Retina (tissue), 1 donor: ENCODE measurements at places on chromosomes 3 and 15.

GRCh38 chr3:32703491-32703972 lies 18.5 kb downstream of the CNOT10 start:
- DNase-seq, result no peak

DNA sequence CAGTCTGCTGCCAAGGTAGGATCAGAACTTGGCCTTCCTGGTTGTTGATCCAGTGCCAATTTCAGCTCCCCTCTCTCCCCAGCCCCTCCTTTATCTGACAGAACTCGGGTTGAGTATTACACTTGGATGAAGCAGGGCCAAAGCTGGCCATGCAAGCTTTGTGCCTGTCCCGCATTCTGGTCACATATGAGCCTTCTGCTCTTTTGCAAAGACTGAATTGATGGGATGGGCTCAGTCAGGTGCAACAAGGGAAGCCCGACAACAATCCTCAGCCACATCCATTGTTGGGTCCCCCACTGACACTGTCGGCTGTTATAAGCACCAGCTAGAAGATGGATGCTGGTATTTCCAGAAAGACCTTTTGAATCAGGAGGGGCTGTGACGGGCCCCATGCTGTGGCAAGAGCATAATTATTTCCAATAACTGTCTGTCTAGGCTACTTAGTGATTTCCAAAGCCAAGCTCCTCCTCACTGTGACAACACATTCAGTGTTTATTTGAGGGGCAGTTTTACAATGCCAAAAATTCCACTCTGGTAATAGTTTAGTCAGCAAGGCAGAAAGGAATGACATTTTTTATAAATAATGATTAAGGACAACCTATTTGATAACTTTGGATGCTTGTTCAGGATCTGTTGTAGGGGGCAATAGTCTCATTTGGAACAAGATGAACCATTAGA lies 146.8 kb upstream of the FRMD4B start:
- peak; percentile 77 for DNase-seq

GRCh38 chr3:42118762-42119361 lies 27.7 kb downstream of the TRAK1 start:
- peak; percentile 71 for DNase-seq

GRCh38 chr3:68088216-68088615 lies 433.8 kb upstream of the SUCLG2 start:
- DNase-seq, result no peak

DNA sequence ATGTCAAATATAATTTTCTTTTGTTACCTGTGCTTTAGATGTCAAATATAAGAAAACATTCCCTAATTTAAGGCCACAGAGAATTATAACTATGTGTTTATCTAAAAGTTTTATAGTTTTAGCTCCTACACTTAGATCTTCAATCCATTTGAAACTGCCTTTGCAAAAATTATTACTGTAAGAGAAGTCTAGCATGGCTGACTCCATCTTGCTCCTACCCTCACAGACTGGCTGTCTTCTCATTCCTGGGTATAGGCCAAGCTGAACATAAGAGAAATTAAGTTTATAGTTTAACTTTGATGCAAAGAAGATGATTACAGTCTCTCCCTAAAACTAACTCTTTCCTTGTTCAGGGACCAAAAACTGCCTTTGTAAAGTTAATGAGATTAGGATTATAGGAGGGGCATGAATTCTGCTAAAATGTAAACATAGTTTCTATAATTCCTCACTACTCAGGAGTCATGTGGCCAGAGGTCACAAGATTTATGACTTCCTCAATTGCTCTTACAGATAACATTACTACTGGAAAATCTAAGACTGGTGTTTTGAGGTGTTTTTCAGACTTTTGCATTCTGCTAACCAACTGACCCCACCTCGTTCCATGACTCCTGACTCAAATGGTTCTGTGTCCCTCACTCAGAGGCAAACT lies 184.0 kb downstream of the BCHE start:
- DNase-seq, result no peak

DNA sequence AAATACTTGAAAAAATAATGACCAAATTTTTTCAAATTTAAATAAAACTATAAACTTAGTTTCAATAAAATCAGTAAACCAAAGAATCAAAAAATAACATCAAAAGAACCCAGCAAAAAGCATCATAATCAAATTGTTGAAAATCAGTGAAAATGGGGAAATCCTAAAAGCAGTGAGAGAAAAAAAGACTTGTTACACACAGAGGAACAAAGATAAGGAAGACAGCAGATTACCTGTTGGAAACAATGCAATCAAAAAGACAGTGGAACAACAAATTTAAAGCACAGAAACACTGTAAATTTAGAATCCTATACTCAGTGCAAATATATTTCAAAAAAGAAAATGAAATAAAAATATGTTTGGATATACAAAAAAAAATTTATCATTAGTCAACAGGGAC lies 156.2 kb upstream of the LMCD1 start:
- DNase-seq, result no peak

- no peak for DNase-seq
These were observed 35.0 kb upstream of the NEDD4 start for GRCh38 chr15:56028430-56028829.

DNA sequence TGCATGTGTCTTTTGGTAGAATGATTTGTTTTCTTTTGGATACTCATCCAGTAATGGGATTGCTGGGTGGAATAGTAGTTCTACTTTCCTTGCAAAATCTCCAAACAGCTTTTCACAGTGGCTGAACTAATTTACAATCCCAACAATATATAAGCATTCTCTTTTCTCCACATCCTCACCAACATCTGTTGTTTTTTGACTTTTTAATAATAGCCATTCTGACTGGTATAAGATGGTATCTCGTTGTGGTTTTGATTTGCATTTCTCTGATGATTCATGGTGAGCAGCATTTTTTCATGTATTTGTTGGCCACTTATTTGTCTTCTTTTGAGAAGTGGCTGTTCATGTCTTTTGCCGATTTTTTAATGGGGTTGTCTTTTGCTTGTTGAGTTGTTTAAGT lies 55.8 kb downstream of the ST8SIA2 start:
- DNase-seq, result no peak

- no peak for DNase-seq
These were observed 405.1 kb downstream of the TUSC7 start for GRCh38 chr3:117114517-117115265.

DNA sequence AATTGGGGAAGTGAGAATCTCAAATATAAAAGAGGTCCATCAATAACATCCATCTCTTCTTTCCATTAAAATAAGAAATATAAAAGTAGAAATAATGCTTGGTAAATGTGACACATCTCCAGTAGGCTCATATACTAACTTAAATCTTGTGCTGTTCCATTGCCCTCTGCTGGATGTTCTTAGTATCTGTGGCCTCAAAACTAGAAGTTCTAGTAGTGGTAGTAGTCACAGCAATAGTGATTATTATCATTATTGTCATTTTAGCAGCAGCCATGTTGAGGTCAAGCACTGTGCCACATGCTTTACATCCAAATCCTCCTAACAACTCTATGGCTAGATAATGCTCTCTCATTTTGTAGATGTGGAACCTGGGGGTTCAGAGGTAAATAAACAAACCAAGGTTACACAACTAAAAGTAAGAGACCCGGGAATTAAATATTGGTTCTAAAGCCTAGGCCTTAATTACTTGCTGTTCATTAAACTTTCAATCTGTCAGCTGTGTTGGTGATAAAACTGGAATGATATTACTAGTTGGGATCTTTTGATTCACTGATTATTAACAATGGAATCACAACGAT lies 20.2 kb upstream of the BTLA start:
- DNase-seq, result peak; percentile 13

DNA sequence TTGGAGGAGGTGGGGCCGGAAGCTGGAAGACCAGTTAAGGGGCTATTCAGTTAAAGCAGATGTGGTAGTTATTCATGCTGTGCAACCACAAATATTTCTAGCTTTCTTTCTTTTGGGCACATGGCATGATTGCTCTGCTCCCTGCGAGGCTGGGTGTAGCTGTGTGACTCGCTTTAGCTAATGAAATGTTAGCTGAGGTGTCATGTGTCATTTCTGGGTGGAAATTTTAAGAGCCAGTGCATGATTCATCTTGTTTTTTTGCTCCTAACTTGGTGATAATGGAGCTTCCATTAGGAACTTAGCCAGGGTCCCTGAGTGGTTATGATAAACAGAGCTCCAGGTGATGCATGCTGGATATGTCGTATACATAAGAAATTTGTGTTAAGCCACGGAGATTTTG lies 300.6 kb downstream of the SATB1 start:
- no peak for DNase-seq

GRCh38 chr15:58277333-58277732 lies 139.2 kb downstream of the AQP9 start:
- no peak for DNase-seq

GRCh38 chr3:129184396-129184657 lies 631 bp upstream of the CNBP start:
- DNase-seq, result no peak

- DNase-seq, result no peak
These were observed 2.0 kb upstream of the CEMIP start for GRCh38 chr15:80777137-80777536.

DNA sequence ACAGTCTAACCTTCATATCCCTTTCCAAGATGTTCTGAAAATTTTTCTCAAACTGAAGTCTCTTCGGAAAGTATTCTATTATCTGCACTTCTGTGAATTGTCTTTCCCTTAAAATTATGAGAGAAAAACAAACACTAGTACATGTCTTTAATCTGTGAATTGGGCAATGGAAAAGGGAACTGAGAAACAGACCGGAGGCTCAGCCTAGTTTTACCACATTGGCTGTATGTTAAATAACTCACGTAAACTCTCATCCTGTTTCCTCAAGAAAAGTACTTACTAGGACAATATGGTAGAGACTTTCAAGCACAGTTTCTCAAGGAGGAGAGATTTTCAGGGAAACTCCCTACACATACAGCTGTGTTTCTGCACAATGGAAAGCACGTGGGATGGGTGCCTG lies 982.2 kb upstream of the SEMA6D start:
- no peak for DNase-seq

- DNase-seq, result no peak
These were observed 8.3 kb downstream of the BCL6 start for GRCh38 chr3:187737006-187737367.

DNA sequence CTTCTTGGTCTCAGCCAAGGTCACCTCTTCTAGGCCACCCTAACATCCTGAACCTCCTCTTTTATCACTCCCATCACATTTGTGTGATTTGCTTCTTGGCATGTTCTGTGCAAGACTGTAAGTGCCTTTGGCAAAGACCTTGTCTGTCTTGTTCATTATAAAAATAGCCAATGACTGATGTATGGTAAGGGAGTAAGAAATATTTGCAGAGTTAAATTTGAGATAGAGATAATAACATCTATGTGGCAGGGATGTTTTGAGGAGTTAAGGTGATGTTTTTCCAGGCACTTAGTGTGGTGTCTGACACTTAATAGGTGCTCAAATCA lies 202.3 kb downstream of the CADPS start:
- DNase-seq, result no peak

GRCh38 chr15:61229883-61230180 lies 730 bp upstream of the RORA start:
- DNase-seq, result no peak

GRCh38 chr3:127455541-127456450 lies 134.7 kb downstream of the TPRA1 start:
- DNase-seq, result peak; percentile 96

DNA sequence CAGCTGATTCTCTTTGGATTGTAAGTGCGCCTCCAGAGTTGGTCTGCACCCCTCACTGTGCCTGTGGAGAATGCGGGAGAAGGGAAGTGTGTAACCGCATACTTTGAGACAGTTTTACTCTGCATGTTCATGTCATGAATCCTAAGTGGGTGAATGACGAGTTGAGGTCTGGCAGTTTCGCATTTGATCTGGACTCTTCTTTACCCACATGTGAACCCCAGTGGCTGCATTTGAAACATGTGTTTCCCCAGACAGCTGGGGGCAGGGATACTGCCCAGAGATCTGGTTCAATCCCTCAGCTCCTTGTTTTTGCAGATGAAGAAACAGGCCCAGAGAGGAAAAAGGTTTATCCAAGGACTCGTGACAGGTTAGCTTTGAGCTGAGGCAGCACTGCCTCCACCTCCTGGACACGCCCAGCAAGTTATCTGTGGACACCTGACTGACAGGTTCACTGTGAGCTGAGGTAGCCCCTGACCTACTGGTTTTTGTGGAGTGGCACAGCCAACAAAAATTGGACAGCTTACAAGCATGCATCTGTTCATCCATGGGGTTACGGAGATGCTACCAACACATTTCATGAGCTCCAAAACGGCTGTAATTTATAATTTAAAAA lies 207.3 kb downstream of the XXYLT1 start:
- no peak for DNase-seq

DNA sequence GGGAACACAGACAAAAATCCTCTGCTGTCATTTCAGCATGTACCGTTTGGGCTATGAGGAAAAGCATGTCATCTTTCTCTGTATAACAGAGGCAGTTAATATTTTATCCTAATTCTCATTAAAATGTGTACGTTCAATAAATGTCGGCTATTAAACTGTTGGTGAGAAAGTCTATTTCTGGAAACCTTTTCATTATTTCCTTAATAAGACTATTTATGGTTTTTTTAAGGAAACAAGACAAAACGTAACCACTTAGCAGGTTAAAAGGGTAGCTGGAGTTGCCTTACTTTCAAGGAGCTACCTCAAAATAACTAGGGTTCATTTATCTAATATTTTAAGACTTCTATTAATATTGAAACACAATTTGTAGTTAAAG lies 1.8 kb upstream of the STT3B start:
- DNase-seq, result no peak

DNA sequence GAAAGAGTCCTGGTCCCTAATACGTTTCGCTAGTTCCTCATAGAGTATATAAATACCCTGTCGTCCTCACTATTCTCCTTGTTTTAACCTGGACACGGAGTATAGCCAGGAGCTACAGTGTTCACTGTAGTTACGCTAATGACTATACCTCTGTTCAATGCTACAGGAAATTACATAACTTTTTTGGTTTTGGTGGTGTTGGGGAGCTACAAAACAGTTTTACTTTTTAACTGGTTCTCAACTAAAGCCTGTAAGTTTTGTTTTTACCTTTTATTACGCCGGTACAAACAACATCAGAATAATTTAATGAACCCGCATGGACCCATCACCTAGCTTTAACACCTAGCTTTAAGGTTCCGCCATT lies 1.5 kb downstream of the LMLN start:
- no peak for DNase-seq

DNA sequence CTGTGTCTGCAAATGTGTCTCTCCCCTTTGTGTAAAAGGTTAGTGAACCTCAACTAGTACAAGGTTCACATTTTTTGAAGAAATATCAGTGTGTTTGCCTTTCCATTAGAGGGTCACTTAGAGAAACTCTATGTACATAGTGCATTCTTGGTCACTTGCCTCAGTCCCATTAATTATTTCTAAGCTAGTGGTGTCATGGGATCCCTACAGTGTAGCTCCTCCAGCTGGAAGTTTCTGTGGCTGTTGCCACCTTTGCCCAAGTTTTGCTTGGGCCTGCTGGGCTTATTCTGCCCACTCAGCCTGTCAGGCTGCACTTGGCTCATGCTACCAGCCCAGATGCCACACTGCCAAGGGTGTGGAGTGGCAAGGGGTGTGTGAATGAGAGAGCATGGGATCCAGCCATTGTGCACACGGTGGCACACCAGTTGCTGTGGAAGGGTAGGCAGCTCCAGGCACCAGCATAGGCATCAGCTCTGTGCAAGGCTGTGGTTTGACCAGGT lies 161.7 kb downstream of the ARPP21 start:
- no peak for DNase-seq
